ENCODE measurements at places on chromosomes 3 and 15.

DNA sequence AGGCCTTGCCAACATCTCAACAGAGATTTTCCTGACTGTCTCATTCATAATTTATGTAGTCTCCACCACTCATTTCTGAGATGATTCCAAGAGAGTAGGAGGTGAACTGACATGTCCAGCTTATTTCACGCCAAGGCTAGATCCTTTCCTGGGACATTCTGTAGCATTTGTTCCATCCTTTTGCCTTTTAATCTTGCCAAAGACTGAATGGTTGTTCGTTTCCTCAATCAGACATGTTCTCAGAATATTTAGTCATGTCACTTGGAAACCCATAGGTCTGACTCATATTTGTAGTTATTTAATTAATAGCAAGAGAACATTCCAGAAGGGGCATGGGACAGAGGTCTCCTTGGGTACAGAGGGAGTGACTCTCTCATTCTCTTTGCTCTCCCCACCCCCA is 80.9 kb downstream of the DHX36 start:
- no peak for DNase-seq

GRCh38 chr15:89575146-89575655 is at the start of gene TICRR:
TICRR (plus strand) TSS chr15:89575469; CDS start chr15:89575587, 118 bp downstream.
- DNase-seq, result peak; percentile 88

DNA sequence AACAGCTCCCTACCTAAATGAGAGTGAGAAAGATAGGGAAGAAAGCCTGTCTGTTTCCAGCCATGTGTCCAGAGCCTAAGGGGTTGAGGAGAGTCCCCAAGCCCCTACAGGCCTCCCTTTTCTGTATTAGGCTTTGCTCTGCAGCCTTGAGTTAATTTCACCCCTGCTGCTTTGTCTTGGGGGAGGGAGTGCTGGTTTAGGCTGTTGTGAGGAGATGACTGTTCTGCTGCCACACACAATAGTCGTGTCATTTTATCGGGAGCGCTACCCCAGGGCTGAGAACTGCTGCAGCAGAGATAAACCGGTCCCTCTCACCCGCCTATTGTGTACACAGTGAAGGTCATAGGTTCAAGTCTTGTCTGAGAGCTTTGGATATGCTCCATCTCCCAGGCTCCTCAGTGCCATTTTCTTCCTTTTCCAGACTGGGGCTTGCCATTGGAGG is 1.4 kb downstream of the ZNF609 start:
- DNase-seq, result peak; percentile 29

DNA sequence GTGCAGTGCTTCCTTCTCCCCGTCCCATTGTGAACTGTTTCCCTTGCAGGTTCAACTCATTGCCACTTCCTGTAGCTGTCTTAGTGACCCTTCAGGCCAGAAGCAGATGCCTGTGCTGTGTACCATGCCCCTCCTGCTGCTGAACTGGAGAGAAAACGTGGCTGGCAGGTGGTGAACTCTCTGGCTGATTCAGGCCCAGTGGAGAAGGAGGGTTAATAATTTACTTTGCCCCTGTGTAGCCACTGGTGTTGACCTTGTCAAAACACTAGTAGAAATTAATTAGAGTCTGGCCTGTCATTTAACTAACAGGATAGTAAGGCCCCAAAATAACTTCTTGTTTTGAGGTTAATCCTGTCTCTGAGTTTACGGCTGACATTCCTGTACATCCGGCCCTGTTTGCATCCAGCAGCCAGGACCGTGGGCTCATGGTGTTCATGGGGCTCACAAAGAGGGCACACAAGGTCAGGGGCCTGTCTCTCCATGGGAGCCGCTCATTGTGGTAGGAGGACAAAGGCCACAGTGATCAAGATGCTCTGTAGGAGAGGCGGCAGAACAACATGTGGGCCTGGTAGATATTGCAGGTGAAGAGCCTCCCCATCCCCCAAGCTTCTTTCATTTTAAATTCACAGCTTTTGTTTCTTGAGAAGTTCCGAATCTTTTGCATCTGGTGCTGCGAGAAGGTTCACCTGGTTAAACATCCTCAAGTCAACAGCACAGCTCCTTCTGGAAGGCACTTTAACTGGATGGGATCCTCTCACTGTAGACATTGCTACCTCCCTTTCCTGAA is 101.6 kb downstream of the CGNL1 start:
- DNase-seq, result no peak

GRCh38 chr3:116280130-116280740 is 165.1 kb downstream of the LSAMP start:
- DNase-seq, result peak; percentile 16

DNA sequence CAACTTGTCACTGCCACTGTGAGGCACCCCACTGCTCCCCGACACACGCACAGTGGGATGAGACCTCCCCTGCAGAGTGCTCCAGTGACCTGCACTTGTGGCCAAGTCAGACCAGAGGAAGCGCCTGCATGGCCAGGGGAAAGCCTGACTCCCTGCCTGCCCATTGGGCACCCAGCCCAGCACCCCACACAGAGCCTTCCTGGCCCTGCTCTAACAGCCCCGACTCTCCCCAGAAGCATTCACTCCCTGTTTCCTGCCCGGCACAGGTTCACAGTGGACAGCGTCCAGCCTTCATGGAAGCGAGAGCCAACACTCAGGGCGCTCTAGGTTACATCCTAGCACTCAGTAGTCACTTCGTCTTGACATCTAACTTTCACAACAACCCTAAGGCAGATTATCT is 27.8 kb downstream of the RBPMS2 start:
- no peak for DNase-seq

GRCh38 chr3:12993517-12994356 is 79.5 kb downstream of the IQSEC1 start:
- no peak for DNase-seq

GRCh38 chr3:172223870-172224269 is 184.5 kb downstream of the FNDC3B start:
- DNase-seq, result no peak

GRCh38 chr3:15610082-15610759 is 8.7 kb downstream of the BTD start:
- DNase-seq, result no peak

DNA sequence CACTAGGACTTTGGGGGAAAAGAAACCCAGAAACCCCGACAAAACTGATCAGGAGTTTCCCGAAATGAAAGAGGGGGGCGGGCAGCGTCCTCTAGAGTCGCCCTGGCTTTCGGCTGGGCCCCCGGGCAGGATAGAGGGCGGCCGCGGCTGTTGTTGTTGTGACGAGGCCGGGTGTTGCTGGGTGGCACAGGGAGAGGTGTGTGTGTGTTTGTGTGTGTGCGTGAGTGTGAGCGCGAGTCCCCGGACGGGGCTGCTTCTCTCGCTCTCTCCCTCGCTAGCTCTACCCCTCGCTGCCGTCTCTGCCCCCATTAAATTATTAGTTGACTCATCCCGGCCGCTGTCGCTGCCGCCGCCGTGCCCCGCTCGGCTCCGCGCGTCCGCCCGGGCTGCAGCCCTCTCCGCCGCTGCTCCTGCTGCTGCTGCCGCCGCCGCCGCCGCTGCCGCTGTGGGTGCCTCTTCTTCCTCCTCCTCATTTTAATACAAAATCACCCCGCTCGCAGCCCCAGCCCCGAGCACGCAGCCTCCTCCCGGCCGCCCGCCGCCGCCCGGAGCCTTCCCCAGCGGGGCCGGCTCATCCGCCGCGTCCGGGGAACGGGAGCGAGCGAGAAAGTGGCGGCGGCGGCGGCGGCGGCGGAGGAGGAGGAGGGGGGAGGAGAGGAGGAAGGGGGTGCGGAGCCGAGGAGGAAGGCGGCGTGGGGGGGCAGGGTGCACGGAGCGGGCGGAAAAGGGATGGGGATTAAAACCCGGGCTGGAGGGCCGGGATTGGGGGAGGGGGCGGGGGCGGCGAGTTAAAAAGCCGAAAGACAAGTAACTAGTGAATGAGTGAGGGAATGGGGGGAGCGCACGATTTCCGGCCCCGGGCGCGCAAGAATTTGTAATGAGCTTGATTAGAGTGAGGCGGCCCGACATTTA is at the start of gene SATB1:
SATB1 (minus strand) TSS at position 611 of the 912 bp plus-strand sequence. CDS start 4,372 bp downstream, outside the sequence.
- DNase-seq, result peak; percentile 48

- DNase-seq, result no peak
Observed at GRCh38 chr3:176521531-176522175, 675.6 kb downstream of the TBL1XR1 start.

DNA sequence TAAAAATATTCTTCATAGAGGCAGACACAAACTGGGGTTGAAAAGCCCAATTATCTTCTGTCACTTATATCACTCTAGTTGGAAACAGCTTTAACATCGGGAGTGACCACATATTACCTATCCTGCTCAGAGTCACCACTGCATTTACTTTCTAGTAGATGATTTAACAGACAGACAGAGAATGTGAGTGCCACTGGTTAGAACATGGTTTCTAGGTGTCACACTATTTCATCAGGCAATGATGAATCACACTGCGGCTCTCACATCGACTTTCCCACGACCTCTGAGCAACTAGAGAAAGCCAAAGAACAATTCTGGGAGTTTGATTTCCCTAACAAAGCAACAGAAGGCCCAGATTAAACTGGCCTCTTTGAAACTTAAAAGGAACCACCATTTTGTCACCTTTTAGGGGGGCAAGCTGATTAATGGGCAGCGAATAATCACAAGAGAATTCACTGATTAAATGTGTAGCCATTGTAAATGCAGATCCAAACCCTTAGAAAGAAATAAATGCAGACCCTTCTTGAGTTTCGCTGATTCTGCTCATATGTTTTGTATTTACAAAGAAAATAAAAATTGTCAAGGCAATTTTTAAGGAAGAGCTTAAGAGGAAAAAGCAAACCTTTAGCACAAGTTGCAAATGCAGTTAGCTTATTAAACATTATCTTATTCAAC is 112.6 kb upstream of the KBTBD8 start:
- DNase-seq, result no peak

- DNase-seq, result no peak
Observed at GRCh38 chr3:142976621-142977398, 13.3 kb upstream of the PAQR9 start.

GRCh38 chr3:111924283-111924682 is 54.5 kb upstream of the ABHD10 start:
- no peak for DNase-seq

DNA sequence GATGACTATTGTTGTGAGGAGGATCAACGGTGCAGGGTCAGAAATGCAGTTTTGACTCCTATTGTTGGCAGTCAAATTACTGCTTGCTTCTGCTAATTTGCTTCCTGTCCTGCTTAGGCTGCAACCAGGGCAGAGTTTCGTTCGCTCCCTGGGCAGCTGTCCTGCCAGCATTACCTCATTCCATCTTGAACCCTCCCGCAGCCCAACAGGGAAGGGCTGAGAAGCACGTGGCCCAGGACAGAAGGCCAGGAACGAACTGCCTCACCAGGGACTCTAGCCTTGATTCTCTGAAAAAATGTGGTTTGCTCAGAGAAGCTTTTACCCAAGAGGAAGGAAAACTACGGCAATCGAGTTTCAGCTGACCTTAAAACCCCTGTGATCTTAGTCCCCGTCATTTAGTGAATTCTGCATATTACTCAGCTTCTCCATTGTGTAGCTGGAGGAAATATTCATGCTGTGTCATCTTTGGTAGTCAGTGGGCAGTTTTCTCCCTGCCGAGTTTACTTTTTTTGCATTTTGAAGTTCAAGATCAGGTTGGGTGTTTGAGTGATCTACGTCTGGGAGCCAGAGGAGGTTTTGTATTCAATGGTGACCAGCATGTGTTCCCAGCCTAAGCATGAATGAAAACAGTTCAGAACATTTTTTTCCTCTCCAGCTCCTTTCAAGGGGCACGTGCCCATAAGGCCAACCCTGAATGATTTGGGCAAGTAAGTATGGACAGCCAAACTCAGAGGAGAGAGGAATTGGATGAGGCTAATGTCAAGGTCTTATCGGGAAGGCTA is 23.0 kb downstream of the TLNRD1 start:
- peak; percentile 54 for DNase-seq

GRCh38 chr3:12661926-12662592 is 1.9 kb downstream of the RAF1 start:
- DNase-seq, result no peak

GRCh38 chr3:134663721-134664456 is 13.1 kb upstream of the KY start:
- no peak for DNase-seq

GRCh38 chr3:97885931-97886824 is 64.4 kb downstream of the CRYBG3 start:
- DNase-seq, result no peak

Data from hippocampal formation (tissue), 2 donors.